ENCODE measurements at places on chromosomes 3 and 15.
A peak's percentile ranks its signal among the peaks of the same experiment; 100 is the strongest.

- no peak for DNase-seq
Measured at GRCh38 chr3:12370758-12371157, 81.9 kb downstream of the PPARG start.

- DNase-seq, result no peak
Measured at GRCh38 chr3:140724856-140725812, 47.3 kb downstream of the TRIM42 start.

DNA sequence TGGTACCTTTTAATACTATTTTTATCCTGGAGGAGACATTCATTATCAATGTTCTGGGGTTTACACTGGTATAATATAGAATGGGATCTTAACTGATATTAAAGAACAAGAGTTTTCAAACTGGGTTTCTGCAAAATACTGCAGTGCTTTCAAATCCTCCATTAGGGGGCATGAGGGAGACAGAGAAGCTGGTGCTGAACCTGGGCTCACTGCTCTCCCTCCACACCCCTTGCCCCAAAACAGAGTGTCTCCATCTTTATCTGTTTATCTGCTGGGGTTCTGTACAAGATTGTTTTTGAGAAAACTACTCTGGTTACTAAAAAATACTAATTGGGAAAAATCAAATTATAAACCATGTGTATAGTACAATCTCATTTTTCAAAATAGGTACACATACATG is 41.7 kb downstream of the CADPS start:
- no peak for DNase-seq

GRCh38 chr3:188624828-188625227 is 470.9 kb downstream of the LPP start:
- DNase-seq, result no peak

- peak; percentile 71 for DNase-seq
Measured at GRCh38 chr3:16177962-16178627, 3.6 kb downstream of the GALNT15 start.

GRCh38 chr3:129485721-129486663 is 42.4 kb upstream of the RHO start:
- peak; percentile 40 for DNase-seq

DNA sequence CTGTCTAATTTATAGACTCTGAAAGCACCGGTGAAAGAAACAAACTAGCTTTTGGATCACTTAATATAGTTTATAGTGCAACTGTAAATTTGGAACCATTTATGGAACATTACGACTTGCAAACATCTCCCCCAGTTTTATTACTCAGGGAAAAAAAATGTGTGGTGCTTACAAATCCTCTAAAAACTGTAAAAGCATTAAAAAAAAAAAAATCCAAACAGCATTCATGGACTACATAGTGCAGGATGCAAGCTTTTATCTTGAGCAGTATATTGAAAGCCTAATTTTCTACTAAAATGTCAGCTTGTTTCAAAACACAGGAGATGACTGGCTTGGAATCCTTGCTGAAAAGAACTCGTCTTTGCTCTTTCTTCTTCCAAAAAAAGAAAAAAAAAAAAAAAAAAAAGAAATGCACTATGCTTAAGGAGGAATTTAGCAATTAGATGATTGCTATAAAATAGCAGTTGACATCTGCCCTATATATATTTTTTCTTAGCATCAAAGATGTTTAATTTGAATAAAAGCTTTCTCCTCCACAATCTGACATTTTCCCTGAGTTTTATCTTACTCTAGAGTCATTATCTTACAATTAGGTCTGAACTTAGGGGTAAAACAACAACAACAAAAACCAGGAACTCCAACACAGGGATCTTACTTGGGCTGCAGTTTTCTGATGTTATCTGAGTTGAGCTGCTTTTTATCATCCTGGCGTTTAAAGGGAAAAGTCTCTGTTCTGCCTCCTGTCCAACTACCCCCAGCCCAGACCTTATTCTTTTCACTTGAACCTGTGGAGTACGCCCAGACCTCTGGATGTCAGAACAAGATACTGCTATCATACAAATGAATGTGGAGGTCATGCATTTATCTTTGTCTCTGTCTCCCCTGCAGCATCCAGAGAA is 62.6 kb upstream of the PDZRN3 start:
- DNase-seq, result no peak

DNA sequence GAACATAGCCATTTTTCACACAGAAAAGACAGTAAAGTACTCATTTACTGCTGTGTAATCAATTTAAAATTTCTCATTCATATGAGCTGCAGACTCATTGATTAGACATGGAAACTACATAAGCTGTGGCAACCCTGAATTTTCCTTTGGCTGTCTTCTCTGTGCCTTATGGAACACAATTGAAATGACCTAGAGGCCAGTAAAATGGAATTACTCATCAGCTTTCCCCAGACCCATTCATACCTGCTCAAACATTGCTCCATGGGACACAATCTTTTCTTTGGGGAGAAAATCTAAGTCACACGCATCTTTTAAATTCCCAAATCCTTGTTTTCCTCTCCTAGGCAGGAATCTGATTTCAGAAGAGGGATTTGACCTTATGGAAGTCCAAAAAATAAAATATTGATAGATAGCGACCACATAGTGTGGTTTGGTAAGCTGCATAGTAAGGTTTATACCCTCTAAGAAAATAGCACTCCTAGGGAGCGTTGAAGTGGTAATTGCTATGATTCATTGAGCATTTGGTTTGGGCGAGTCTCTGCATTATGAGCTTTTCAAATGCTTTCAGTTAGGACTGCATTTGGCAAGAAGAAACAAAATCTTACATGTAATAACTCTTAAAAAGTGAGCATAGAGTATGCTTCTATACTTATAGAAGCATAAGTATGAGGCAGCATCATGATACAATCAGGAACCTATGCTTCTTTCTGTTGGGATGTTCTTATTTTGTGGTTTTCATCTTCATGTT is 243.4 kb upstream of the GADL1 start:
- DNase-seq, result no peak

- DNase-seq, result no peak
Measured at GRCh38 chr3:17678116-17678741, 64.2 kb downstream of the TBC1D5 start.

GRCh38 chr3:158820521-158820920 is 18.7 kb downstream of the MFSD1 start:
- no peak for DNase-seq

GRCh38 chr3:171827836-171828458 is 15.2 kb upstream of the TMEM212 start:
- DNase-seq, result no peak

DNA sequence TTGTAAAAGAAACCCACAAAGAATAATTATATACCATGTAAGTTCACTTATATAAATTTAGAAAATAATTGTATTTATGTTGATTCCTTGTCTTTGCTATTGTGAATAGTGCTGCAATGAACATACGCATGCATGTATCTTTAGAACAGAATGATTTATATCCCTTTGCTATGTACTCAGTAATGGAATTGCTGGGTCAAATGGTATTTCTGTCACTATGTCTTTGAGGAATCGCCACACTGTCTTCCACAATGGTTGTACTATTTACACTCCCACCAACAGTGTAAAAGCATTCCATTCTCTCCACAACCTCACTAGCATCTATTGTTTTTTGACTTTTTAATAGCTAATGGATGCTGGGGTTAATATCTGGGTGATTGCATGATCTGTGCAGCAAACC is 149.4 kb upstream of the CNTN3 start:
- no peak for DNase-seq

Data from GM06990 (cell line).